ENCODE measurements at places on chromosomes 5 and 9. TPM values are rescaled to one million over a fixed set of nuclear protein-coding genes. Genes with fewer than 3 reads are reported as not detected.
A peak's percentile ranks its signal among the peaks of the same experiment; 100 is the strongest.

GRCh38 chr5:134917070-134917815 lies 12.3 kb downstream of the PCBD2 start:
- DNase-seq = no peak
- H3K4me3 ChIP-seq = no peak overlapping the region
- H3K4me1 ChIP-seq = no peaks in the 10 kb centered on the region
- H3K27ac ChIP-seq = no peak overlapping the region
- no peaks in the 10 kb centered on the region for H3K27me3 ChIP-seq
- H3K36me3 ChIP-seq = peaks cover 10% of the 10 kb centered on the region

DNA sequence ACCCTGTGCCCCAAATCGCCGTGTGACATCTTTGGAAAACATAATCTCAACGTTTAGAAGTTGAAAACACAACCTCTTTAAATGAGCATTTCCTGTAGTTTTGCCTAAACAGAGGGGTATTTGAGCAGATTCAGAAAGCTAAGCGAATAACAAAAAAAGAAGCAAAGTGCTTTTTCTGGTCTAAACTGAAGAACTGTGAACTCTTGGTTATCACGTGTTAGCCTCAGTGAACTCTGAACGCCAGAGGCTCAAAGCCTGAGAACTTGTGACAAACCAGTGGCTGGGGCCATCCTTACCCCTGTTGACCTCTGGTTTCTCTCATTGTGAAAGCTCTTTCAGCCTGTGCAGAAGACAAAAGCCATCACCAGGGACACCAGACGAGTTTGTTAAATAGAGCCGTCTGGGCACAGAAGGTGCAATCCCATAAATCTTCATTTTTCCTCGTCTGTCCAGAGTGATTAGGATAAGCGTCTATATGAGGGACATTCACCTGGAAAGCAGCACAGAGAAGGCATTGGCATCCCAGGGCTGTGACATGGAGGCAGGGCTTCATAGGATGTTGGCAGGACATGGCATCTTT lies 61.4 kb upstream of the ICE1 start:
- H3K36me3 ChIP-seq = no peaks in the 10 kb centered on the region
- H3K27ac ChIP-seq = no peak overlapping the region
- no peak for DNase-seq
- no peaks in the 10 kb centered on the region for H3K4me1 ChIP-seq

The NDUFAF2 gene
- polyA plus RNA-seq = 47.5 TPM

DNA sequence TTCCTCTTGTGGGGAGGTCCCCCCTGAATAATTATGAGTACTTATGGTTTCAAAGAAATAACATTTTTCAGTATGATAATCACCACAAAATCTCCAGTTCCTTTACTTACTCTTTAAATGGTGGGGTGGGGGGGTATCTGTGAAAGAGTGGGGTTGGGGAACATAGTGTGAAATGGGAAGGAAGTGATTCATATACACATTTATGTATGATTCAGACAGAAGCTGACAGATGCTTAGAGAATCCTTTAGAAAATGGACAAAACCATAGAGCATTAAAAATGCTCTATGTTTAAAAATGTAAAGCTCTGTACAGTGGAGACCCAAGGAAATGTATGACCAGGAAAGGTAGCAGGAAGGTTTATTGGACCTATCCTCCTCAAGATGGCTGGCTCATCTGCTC lies 267.5 kb upstream of the GRIA1 start:
- no peaks in the 10 kb centered on the region for H3K36me3 ChIP-seq
- H3K27ac ChIP-seq = no peak overlapping the region
- DNase-seq = no peak
- H3K4me3 ChIP-seq = no peak overlapping the region

The SLC6A3 gene
- polyA plus RNA-seq = 0.09 TPM

DNA sequence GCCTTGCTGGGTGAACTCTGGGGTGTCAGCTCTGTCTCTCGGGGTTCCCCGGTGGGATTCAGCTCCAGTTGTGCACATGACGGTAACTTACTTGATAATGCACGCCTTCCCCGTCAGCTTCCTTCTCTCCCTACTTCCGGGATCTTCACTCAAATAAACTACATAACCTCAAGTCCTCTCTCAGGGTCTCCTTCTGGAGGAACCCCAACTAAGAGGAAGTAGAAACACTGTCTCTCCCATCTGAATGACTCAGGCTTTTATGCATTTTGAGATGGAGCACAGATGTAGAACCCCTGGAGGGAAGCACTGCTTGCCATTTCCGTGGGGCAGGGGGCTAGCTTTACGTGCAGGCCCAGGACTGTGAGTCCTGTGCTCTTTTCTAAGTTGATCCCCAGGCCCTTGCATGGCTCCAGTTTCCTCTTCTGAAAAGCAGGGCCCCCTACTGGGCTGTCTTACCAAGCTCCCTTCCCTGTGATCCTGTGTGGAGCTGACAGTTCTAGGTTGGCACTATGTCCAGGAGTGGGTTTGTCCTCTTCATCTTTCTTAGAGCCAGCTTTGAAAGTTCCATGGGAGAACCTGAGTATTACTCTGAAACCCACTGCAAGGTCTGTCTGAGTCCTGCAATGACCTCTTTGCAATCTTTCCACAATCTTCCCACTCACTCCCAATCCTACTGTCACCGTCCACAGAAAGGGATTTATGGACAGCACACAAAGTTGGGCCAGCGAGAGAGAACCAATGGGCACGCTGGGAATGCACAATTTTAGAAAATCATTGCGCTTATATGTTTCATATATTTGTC lies 17.7 kb downstream of the S1PR3 start:
- no peak for DNase-seq
- H3K4me1 ChIP-seq = peaks cover 4% of the 10 kb centered on the region

The BARHL1 gene
- polyA plus RNA-seq = not detected

DNA sequence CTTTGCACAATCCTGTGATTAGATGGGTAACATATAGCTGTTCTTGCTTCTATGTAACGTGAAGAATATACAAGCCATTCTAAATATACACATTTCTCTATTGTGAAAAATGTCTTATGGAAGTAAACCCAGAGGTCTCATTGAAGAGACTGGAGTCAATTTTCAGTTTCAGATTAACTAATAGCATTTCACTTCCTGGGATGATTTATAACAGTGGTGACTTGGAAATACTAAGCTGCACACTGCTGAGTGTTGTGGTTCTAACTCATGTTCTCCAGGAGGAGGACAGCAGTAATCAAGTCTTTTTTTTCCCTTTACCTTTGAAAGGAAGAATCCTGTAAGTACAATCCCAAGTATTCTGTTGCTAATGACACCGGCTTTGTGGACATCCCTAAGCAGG lies 3.3 kb downstream of the CTSL start:
- DNase-seq = no peak
- H3K27ac ChIP-seq = no peak overlapping the region

DNA sequence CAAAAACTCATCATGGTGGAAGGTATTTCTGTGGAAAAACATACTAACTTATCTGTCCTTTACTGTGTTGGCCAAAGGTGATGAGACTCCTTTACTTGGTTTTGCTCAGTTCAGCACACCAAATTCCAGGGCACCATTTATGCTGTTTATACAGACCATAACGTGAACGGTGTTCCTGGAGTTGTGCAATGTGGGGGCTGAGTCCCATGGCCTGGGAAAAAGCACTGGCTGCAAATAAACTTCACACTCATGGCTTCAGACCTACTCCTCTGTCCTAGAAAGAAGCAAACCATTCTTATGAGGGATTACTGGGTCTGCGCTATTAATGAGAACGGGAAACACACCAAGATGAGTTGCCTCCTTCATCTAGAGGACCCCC lies 10.4 kb downstream of the FREM1 start:
- H3K27me3 ChIP-seq = no peaks in the 10 kb centered on the region
- DNase-seq = no peak
- H3K27ac ChIP-seq = no peak overlapping the region
- peaks cover 3% of the 10 kb centered on the region for H3K4me1 ChIP-seq
- no peak overlapping the region for H3K4me3 ChIP-seq

GRCh38 chr5:95390812-95391492 lies at the start of gene FAM81B:
Gene FAM81B, plus strand, starts transcription at chr5:95391366. Its CDS starts 24 bp downstream, at chr5:95391390.
- no peak within 1 kb of the TSS for H3K4me3 ChIP-seq
- DNase-seq = no peak
- no peaks in the 10 kb centered on the region for H3K36me3 ChIP-seq
- H3K4me1 ChIP-seq = no peaks in the 10 kb centered on the region
- no peak within 1 kb of the TSS for H3K27ac ChIP-seq

- no peaks in the 10 kb centered on the region for H3K4me1 ChIP-seq
- H3K27ac ChIP-seq = peak overlapping the region; percentile 93
- DNase-seq = no peak
- no peak overlapping the region for H3K4me3 ChIP-seq
- H3K36me3 ChIP-seq = peaks cover 3% of the 10 kb centered on the region
Measured at GRCh38 chr9:128636024-128636390, 20.6 kb downstream of the DYNC2I2 start.

GRCh38 chr5:148799737-148800527 lies 26.5 kb upstream of the ADRB2 start:
- H3K36me3 ChIP-seq = no peaks in the 10 kb centered on the region
- no peak overlapping the region for H3K27ac ChIP-seq
- no peak overlapping the region for H3K4me3 ChIP-seq
- no peaks in the 10 kb centered on the region for H3K4me1 ChIP-seq
- DNase-seq = no peak

DNA sequence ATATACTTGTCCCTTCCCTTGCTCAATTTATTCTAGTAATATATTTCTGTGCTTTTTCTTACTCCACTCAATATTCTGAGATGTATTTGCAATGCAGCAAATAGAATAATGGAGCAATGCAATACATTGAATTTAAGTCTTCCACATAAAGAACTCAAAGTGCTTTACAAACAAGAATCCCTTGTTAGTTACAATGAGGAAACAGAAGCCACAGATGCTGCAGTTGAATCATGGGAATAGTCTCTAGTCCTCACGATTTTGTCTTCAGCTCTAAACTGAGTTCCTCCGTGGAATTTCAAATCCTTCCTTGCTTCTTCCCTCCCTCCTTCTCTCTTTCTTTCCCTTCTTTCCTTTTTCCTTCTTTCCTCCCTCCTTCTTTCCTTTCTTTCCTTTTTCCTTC lies 12.5 kb upstream of the TAS2R1 start:
- H3K36me3 ChIP-seq = no peaks in the 10 kb centered on the region
- no peaks in the 10 kb centered on the region for H3K4me1 ChIP-seq
- no peaks in the 10 kb centered on the region for H3K27me3 ChIP-seq
- DNase-seq = no peak
- no peak overlapping the region for H3K4me3 ChIP-seq

The FOXD1 gene
- 2.5 TPM for polyA plus RNA-seq

The BTNL8 gene
- polyA plus RNA-seq = 1.2 TPM

- no peak overlapping the region for H3K27ac ChIP-seq
- H3K4me3 ChIP-seq = peak overlapping the region; percentile 66
- H3K4me1 ChIP-seq = peaks cover 6% of the 10 kb centered on the region
- peaks cover 19% of the 10 kb centered on the region for H3K27me3 ChIP-seq
- H3K36me3 ChIP-seq = no peaks in the 10 kb centered on the region
- DNase-seq = no peak
Measured at GRCh38 chr9:113349066-113349444, 286 bp upstream of the BSPRY start.

- no peaks in the 10 kb centered on the region for H3K27me3 ChIP-seq
- no peaks in the 10 kb centered on the region for H3K36me3 ChIP-seq
- no peak overlapping the region for H3K4me3 ChIP-seq
- no peak overlapping the region for H3K27ac ChIP-seq
- no peak for DNase-seq
Measured at GRCh38 chr5:177312649-177313181, 1.0 kb upstream of the MXD3 start.

DNA sequence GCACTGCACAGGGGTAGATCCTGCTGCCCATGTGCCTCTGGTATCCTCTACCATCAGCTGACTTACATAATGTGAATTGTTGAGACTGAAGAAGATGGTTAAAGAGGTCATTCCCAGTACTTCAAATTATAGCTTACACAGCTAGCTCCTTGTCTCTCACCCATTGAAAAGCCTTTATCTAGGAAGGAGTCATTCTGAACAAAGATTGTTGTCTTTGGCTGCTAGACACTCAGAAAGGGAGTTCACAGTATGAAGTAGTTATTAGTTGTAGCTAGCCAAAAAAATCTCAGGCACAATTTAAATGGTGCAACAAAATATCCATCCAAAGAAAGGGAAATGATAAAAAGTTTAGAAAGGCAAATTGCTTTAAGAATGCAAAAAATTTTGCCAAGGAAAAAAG lies 102.0 kb upstream of the NREP start:
- H3K4me3 ChIP-seq = no peak overlapping the region
- no peaks in the 10 kb centered on the region for H3K27me3 ChIP-seq
- H3K36me3 ChIP-seq = no peaks in the 10 kb centered on the region
- no peaks in the 10 kb centered on the region for H3K4me1 ChIP-seq
- peak; percentile 49 for DNase-seq

The PHF24 gene
- polyA plus RNA-seq = 0.09 TPM

- H3K27me3 ChIP-seq = no peaks in the 10 kb centered on the region
- H3K4me1 ChIP-seq = no peaks in the 10 kb centered on the region
- no peak overlapping the region for H3K4me3 ChIP-seq
- peak; percentile 79 for DNase-seq
- no peaks in the 10 kb centered on the region for H3K36me3 ChIP-seq
- no peak overlapping the region for H3K27ac ChIP-seq
Measured at GRCh38 chr5:138282920-138283742, 8.7 kb upstream of the GFRA3 start.
